ENCODE measurements at places on chromosomes 4 and X.

DNA sequence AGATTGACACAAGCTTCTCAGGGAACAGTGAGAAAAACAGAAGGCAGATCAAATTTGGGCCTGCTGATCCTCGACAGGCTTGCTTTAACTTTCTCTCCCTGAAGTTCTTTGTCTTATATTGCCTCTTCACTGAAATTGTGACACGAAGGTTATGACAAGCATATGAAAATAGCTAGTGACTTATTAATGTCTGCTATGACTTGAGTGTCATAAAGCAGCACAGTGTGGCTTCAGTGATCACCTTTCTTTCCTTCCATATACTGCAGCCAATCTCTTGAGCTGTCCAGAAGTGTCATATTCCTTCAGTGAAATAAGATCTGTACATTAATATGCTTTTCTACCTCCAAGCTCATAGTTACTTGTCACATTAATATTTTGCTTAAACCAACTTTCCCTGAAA, 870.2 kb downstream of the C4orf33 start:
- no peak for DNase-seq

- peak; percentile 7 for DNase-seq
Observed at GRCh38 chr4:113560579-113560978, 201.0 kb downstream of the CAMK2D start.

GRCh38 chr4:61996943-61997342, 796.8 kb downstream of the ADGRL3 start:
- no peak for DNase-seq

DNA sequence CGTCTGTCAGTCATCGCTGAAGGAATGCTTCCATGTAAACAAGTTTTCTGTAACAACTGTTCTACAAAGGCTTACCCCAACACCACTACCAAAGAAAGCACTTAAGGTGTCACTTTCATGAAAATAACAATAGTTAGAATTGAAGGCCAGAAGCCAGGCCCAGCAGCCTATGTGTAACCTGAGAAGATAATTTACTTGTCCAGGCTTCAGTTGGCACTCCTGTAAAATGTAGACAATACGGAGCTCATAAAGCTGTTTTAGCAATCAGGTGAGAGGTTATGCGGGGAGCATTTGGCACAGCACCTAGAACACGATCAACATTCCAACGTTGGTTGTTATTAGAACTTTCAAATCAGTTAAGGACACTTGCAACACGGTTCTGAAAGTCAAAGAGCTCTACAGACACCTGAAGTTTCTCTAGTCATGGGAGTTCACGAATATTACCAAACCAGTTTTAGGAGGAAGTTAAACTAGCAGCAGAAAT, 15.7 kb downstream of the ADGRA3 start:
- DNase-seq = no peak

DNA sequence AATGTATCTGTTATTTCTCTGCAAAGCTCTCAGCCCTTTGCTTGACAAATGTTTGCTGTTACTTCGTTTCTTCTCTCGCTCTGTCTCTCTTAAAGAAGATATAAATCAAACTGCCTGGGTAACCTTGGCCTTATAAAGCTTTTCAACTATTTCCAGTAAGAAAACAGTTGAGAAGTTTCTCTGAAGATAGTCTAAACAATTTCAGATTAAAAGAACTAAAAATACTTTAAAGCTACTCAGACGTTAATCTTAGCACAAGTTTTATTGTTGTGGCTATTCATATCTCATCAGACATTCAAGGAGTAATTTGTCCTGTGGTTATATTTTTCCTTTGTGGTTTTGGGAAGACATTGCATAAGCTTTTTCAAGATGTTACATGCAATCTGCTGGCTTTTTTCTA, 22.6 kb downstream of the HOPX start:
- no peak for DNase-seq

DNA sequence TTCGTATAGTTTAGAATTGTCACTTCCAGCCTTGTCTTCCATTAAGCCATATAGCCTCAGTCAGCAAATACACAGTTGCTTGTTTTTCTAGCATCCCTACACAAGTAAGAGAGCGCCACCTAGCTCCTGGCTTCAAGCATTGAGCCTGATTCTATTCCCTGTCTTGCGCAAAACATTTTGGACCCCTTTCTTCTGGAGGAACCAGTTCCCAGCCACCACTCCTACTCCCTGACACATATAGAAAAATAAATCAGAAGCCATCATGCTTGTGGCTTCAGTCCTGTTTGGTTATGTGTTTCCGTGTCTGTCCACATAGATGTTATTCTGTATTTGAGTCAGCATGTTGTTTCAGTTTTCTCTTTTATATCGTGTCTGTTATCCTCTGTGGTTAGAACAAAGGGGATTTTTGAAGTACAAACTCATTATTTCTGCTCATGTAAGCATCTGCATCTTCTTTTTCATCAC, 59.9 kb downstream of the GK start:
- peak; percentile 13 for DNase-seq
